H9 (cell line): ENCODE measurements at places on chromosomes 6 and 20.

- peak; percentile 31 for DNase-seq
Measured at GRCh38 chr20:50508171-50508755, 1.9 kb upstream of the PTPN1 start.

GRCh38 chr6:9161731-9162130, 726.4 kb upstream of the SLC35B3 start:
- DNase-seq, result no peak

GRCh38 chr6:26059941-26060340, 27.3 kb upstream of the HFE start:
- DNase-seq, result no peak

DNA sequence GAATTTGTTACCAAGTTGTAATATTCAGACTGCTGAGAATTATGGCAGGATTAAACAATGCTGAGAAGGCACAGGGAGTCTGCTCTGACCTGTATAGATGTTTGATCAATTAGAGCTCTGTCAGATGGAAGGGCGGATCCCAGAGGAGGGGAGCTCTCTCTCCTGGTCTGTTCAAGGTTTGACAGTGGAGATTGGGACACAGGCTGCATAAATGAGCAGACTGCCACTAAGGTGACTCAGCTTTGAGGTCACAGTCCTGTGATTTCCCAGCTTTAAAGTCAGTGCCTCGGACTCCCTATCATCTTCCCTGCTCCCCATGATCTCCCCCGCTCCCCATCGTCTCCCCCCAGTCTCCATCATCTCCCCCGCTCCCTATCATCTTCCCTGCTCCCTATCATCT, 59.2 kb upstream of the SLC22A23 start:
- no peak for DNase-seq

- no peak for DNase-seq
Measured at GRCh38 chr6:81894788-81895271, 142.3 kb upstream of the TENT5A start.

DNA sequence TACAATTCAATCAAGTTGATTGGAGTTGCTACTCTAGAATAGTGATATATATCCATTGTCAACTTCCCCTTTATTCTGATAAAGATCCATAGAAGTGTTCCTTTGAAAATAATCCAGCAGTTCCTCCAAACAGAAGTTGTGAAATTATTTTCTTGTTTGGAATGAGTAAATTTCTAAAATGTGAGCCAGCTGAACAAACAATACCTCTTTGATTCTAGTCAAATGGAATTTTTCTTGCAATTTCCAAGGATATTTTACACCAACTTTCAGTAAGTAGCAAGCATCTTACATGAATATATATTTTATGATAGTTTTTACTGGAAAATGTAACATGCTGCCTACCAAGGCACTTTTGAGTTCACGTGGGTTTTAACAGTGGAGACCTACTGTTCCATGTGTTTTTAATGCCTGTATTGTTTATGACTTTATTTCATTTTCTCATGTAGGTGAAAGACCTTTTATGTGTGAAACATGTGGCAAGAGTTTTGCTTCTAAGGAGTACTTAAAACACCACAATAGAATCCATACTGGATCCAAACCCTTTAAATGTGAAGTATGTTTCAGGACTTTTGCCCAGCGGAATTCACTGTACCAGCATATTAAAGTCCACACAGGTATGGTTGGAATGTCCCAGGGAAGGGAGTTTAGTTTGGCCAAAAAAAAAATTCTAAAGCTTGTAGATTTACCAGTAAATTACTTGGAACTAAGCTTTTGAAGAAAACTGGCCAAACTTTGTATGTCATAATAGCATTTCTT, 6.5 kb downstream of the GZF1 start:
- no peak for DNase-seq

DNA sequence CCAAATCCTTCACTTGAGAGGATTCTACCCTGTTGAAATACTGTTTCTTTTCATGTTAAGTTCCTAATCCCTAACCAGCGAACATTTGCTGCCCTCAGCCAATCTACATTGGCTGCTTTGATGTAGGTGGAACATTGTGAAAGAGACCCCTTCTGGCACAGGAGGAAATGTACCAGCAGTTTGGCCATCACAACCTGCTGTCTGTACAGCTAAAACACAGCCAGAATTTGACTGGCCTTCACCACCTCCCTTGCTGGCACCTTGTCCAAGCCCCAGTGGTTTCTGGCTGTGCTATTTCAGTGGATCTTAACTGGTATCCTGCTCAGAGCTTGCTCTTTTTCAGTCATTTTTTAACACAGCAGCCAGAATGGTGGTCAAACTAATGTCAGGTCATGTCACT, 202.1 kb upstream of the EPHA7 start:
- no peak for DNase-seq

DNA sequence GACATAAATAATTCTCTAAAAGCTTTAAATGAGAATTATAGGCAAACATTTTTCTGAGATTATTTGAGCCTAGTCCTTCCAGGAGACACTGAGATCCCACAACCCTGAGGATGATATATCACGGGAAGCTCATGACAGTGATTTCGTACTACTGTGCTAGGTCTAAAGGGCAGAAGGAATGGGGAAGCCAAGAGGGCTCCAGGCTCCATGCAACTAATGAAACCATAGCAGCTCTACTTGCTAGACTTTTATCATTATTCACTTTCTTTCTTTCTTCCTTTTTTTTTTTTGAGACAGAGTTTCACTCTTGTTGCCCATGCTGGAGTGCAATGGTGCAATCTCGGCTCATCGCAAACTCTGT, 57.3 kb upstream of the SGK1 start:
- DNase-seq, result no peak

DNA sequence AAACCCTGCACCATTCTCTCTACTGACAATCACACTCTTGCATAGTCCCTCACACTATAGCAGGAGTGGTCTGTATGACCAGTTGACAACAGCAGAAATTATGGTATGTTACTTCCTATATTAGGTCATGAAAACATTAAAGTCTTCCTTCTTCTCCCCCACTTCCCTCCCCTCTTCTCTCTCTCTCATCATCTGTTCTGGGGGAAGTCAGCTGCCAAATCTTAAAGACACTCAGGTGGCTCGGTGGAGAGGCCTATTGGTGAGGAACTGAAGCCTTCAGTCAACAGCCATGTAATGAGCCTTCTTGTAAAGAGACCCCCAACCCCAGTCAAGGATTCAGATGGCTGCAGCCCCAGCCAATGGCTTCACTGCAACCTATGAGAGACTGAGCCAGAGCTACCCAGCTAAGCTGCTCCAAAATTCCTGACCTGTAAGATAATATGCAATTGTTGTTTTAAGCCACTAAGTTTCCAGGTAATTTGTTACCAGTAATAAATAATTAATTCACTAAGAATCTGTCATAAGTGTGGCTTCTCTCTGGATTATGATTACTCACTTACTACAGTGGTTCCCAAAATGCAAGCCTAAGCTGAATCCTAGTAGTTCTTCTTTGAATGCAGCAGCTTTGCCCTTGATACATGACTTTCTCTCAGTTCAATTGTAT, 11.2 kb upstream of the TSBP1 start:
- no peak for DNase-seq

GRCh38 chr6:29516108-29516507, 28.4 kb upstream of the MAS1L start:
- no peak for DNase-seq

GRCh38 chr6:156953479-156954146, 176.4 kb downstream of the ARID1B start:
- no peak for DNase-seq

GRCh38 chr6:129920103-129920798, 59.1 kb upstream of the TMEM244 start:
- DNase-seq, result no peak

GRCh38 chr6:9112544-9112943, 677.2 kb upstream of the SLC35B3 start:
- DNase-seq, result no peak

- no peak for DNase-seq
Measured at GRCh38 chr20:42159808-42160207, 541.6 kb upstream of the CHD6 start.

GRCh38 chr6:130503146-130503545, 137.3 kb downstream of the TMEM200A start:
- DNase-seq, result no peak

- peak; percentile 72 for DNase-seq
Measured at GRCh38 chr20:34069341-34070078, 42.5 kb downstream of the EIF2S2 start.

DNA sequence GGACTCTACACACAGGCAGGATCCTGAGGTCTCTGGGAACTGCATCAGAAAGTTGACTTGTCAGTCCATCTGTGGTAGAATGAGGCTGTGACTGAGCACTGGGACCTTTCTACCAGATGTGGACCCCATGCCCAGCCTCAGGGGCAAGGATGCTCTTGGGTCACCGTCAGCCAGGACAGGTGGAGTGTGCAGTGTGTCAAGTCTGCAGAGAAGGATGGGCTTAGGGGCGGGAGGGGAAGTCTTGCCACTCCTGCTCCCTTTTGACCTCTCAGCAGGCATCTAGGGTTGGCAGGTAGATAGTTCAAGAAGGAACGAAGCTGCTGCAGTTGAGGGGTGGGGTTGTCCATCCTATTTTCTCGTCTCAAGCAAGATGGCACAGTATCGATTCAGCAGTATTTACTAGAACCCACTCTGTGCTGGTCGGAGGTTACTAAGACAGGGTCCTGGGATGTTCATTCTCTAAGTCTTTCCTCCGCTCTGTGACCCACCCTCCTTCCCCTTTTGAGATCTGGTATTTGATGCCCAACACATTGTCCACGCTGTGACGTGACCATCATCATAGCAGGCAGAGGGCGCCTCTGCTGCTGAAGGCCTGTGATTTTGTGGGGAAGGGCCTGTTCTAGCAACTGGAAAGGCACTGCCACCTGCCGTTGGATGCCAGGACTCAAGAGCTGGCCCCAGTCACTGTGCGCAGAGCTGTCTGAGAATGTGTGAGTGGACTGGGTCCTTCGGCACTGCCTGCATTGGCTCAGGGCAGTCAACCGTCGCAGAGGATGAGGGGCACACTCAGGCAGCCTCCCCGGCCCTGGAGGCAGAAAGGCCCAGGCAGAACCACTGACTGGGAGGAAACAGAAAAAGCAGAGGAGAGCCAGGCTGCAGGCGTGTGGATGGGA, 23.2 kb downstream of the RBCK1 start:
- DNase-seq, result peak; percentile 81

DNA sequence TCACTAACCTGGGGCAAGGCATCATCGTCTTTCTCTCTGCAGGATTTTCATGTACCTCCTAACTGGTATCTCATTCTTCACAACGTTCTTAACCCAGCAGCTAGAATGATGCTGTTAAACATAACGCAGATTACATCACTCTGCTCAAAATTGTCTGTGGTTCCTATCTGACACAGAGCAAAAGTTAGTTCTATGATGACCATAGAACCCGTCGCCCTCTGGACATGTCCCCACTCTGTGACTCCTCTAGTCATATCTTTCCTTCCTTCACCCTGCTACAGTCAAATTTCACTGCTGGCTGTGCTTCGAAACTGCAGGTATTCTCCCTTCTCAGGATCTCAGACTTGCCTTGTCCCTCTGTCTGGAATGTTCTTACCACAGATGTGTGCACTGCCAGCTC, 87.4 kb upstream of the TPD52L1 start:
- DNase-seq, result no peak

GRCh38 chr6:12800120-12800519, 83.6 kb downstream of the PHACTR1 start:
- no peak for DNase-seq

DNA sequence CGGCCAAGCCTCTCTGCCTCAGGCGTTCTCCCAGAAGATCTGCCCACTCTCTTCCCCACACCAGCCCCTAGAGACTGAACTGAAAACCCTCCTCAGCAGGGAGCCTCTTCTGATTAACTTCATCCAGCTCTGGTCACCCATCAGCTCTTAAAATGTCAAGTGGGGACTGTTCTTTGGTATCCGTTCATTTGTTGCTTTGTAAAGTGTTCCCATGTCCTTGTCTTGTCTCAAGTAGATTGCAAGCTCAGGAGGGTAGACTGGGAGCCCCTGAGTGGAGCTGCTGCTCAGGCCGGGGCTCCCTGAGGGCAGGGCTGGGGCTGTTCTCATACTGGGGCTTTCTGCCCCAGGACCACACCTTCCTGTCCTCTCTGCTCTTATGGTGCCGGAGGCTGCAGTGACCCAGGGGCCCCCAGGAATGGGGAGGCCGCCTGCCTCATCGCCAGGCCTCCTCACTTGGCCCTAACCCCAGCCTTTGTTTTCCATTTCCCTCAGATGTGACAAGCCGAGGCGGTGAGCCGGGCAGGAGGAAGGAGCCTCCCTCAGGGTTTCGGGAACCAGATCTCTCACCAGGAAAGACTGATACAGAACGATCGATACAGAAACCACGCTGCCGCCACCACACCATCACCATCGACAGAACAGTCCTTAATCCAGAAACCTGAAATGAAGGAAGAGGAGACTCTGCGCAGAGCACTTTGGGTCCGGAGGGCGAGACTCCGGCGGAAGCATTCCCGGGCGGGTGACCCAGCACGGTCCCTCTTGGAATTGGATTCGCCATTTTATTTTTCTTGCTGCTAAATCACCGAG, 14.2 kb downstream of the VEGFA start:
- DNase-seq, result no peak

- no peak for DNase-seq
Measured at GRCh38 chr20:437787-438486, 24.4 kb downstream of the TBC1D20 start.

- DNase-seq, result no peak
Measured at GRCh38 chr6:38055203-38055589, 235.7 kb downstream of the ZFAND3 start.

DNA sequence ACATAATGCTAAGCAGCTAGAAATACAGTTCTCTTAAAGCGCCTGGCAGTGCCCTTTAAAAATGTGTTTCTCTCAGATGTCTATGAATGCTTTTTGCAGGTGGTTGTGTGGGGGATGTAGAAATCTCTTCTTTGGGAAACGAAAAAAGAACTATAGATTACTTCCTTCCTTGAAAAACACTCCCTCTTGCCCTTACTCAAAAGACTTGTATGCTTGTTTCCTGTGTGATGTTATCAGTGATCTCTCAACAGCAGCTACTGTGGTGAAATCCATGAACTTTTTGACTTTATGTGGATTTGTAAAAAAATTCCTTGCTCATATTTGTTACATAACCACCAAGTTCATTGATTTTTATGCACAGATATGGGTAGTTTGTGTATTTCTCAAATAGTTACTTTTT, 916.5 kb downstream of the QKI start:
- no peak for DNase-seq

- DNase-seq, result no peak
Measured at GRCh38 chr6:900716-901605, 208.0 kb upstream of the EXOC2 start.

DNA sequence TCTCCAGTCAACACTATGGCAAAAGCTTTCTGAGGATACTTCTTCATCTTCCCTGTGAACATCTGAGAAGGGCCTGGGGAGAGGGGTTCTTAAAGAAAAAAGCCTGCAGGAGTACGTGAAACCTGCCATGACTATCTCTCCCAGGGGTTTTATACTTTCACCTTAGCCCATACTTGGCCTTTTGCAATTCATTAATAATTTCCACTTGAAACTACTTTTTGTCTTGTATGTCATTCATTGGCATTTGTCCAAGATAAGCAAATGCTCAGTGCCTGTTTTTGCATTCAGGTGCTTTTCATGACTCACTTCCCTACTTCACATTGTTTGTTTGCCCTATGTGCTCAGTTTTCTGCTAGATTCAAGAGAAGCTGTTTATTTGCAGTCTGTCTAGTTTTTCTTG, 580.3 kb upstream of the GJE1 start:
- no peak for DNase-seq

- DNase-seq, result no peak
Measured at GRCh38 chr6:158468666-158469065, 91.2 kb upstream of the TMEM181 start.
